CD4-positive, alpha-beta T cell treated with Interleukin-6 at 100 ng/mL for 8 hours (primary cell): ENCODE measurements at places on chromosomes 2 and 18.

DNA sequence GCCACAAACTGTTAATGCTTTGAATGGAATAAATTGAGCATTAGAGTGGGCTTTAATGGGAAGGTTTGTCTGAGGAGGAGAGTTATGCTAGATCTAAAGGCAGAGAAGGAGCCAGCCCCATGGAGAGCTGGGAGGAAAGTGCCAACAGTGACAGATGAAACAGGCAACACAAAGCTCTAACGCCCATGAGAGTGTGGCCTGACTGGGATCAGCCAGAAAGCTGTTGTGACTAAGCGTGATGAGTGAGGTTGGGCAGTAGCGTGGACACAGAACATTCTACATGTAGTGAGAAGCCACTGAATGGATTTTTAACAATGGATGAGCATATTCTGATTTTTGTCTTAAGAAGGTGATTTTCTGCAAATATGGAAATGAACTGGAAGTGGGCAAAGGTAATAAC lies 185.3 kb upstream of the SIX2 start:
- no peak for DNase-seq

DNA sequence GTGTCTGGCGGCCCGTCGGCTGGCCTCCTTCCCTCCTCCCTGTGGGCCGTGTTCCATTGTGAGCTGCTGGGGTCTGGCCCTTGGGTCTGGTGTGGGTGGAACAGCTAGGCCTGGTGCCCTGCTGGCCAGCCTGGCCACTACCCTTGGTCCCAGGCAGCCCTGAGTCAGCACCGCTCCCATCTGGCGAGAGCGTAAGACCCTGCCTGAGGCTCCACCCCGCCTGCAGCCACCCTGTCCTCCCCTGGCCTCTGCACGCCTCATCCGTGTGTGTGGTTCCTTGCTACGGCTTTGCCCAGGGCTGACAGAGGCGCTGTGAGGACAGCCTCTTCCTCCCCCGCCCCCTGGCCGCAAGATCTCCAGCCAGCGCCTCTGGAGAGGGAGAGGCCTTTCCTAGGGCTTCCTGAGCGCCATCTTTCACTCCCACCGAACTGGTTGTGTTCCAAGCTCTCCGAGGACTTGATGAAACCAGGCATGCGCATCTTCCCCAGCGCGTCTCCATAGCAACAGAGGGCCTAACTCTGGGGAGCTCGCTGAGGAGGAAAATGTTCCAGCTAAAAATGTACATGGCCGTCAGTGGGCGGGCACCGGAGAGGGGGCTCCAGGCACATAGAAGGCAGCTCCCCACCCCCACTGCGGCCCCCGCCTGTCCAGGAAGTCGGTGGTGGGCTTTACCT lies 83.0 kb downstream of the STPG4 start:
- DNase-seq = no peak

DNA sequence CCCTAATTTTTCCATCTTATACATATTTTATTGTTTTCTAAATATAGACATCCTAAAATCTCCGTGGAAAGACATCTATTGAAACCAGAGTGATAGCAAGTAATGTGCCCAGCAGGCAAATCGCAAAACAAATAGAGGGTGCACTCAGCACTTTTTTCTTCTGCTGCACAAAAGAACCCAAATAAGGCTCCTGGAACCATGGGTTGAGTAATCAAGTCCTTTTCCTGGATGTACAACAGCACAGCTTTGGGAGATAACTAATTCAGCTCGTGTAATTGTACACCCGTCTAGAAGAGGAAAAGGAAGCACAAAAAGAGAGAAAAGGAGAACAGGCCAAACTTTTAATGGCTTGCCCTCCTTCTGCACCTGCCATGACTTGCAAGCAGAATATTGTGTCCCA lies 126.9 kb upstream of the TLK1 start:
- no peak for DNase-seq

DNA sequence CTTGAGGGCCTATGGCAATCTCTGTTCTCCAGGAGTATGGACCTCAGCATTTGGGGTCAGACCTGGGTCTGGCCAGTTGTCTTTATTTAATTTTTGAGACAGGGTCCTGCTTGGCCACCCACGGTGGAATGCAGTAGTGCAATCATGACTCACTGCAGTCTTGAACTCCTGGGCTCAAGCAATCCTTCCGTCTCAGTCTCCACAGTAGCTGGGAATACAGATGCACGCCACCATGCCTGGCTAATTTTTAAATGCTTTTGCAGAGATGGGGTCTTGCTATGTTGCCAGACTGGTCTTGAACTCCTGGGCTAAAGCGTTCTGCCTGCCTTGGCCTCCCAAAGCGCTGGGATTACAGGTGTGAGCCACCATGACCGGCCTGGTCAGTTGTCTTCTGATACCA lies 46.4 kb upstream of the INHBB start:
- DNase-seq = no peak

DNA sequence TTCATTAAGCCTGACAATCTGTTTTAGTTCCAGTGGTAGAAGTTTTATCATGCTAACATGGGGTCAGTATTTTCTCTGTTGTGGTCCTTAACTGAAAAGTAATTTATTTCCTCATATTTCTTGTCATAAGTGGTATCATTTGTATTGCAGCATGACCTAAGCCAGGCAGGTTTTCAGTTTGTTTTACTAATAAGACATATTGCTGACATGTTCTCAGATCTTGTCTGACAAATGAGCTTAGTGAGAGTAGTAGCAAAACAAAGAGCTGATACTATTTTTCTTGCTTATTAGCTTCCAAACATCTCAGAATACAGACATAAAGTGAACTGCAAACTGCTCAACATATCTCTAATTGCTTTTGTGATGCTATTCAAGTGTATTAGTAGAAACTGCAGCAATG lies 293.6 kb downstream of the DSEL start:
- no peak for DNase-seq

DNA sequence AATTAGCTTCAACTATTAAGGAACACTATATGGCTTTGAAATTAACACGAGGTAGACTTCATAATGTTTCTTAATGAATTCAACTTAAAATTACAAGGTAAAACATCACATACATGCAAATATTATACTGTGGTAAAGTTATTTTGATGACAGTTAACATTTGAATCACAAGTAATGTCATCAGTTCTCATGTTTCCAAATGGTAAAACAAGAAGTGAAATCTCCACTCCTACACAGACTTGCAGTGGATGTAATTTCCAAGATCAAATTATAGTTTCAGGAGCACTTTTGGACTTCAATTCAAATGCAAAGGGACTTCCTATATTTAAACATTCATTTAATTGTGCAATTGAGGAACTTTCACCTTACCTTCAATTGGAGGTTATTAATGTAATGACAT lies 39.1 kb downstream of the C18orf54 start:
- DNase-seq = no peak

DNA sequence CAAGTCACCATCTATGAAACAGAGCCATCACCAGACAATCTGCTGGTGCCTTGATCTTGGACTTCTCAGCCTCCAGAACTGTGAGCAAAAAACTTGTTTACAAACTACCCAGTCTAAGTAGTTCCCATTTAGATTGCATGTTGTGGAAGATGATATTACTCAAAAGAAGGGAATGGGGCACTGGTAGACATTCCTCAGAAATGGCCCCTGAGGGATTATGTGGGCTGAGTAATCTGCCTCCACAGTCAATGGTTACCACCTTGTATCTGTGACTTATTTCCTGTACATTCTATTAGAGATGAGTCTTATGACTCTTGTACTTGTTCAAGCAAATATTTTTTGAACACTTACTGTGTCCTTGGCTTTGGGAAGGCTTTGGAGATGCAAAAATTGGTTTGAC lies 160.4 kb downstream of the NUP35 start:
- DNase-seq = no peak

DNA sequence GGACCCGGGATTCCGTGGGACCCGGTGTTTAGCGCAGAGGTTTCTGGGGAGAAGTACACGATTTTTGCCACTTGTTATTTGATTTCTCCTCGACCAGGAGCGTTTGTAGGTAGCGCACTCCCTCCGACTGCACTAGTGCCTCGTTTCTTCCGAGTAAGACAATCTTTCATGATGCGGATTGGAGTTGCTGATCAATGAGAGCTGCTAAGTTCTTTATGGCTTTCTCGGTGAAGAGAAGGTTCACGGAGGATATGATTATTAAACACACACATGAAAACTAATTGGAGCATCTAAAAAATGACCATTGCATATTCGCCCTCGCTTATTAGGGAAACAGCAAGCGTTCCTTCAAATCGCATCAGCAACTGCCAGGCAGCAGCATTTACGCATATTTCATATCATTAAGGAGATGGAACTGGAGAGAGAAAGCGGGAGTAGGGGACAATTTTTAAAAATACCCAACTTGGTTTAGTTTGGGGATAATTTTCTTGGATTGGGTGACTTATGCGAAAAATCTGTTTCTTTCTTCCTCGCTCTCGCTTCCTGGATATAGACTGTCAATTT lies 616 bp downstream of the EML6 start:
- no peak for DNase-seq

- DNase-seq = no peak
These were observed 103.9 kb upstream of the PPP1CB start for GRCh38 chr2:28647682-28648081.

- DNase-seq = peak; percentile 44
These were observed 81.5 kb downstream of the CHRNA1 start for GRCh38 chr2:174682578-174683391.

DNA sequence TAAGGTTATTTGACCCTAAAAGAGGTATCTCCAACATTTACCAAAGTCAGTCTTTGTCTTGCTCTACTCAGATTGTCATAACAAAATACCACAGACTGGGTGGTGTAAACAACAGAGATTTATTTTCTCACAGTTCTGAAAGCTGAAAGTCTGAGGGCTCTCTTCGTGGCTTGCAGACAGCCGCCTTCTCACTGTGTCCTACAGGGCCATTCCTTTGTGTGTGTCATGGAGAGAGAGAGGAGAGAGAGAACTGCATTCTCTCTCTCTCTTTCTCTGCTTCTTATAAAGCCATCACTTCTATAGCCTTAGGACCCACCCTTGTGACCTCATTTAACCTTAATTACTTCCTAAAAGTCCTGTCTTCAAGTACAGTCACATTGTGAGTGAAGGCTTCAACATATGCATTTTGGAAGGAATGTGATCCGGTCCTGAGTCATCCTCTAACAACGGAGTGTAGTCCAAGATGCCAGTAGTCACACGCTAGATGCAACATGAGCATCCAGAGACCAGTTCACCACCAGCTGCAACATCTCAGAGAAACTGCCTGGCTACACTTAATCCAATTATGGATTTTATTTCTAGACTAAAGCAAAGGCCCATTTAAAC lies 130.2 kb downstream of the CD226 start:
- DNase-seq = no peak
